ENCODE measurements at places on chromosomes 3 and 15.

GRCh38 chr15:34126522-34126921, 24.6 kb downstream of the PGBD4 start:
- DNase-seq: no peak

DNA sequence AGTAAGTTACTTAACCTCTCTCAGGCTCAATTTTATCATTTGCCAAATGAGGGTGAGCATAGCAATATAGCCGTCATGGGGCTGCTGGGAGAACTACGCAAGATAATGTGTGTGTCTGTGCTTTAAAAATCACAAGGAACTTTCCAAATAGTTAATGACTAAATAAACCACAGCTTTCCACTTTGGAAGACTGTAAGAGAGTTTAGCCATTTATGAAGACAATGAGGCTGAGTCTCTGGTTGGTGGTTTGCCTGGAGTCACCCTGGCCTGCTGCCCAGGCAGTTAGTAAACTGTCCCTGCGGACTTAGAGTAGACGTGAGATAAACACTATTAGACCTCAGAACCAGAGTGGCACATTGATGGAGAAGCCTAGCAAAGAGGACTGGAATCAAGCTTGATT, 357.7 kb downstream of the CLSTN2 start:
- no peak for DNase-seq

DNA sequence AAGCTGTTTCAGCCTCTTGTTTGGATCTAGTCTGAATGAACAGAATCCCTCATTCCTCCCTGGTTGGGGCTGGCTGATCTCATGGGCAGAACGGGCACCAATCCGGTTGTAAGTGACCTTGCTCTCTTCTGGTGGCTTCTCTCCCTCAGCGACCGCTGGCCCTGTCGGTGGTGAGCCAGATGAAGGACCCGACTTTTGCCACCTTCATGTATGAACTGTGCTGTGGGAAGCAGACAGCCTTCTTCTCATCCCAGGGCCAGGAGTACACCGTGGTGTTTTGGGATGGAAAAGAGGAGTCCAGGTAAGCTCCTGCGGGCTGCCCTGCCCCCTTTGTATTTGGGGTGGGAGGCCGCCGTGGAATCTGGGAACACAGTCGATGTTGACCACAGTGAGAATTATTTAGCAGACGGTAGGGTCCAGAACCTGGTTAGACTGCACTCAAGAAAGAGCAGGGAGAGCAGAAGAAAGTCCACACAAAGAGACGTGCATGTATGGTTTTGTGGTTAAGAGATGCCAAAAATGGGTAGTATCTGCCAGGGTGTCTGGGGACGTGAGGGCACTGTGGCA, 138.8 kb downstream of the LRRK1 start:
- DNase-seq: no peak

DNA sequence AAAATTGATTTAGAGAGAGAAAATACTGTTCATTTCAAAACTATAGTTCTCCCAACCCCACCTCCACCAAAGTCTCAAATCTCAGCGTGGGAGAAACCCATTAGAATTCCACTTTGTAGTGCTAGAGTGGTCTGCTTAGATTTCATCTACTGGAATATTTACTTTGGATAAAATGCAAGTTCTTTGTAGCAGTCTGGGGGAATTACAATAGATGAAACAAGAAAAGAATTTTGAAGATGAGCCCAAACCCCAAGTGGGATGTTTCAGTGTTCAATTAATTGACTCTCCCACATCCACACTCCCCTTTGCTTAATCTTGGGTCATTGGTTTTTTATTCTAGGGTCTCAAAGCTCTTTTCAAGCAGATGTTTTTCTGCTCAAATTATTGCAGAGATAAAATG, 97.8 kb downstream of the RPL22L1 start:
- DNase-seq: no peak

DNA sequence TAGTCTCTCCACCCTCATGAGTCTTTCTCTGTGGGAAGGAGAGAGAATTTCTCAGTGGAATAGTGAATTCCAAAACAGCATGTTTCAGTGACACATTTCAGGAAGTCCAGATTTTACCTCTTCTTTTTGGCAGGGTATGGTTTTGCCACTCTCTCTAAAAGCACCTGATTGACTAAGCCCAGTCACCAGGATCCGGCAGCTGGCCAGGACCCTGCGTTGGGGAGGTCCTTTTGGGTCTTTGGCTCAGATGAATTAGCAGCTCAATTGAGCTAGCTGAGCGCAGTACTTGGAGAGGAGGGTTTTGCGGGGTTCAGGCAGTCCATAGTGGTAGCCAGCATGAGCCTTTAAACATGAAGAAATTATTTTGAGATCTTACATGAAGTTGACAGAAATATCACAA, 548.2 kb downstream of the PDCD6IP start:
- no peak for DNase-seq

DNA sequence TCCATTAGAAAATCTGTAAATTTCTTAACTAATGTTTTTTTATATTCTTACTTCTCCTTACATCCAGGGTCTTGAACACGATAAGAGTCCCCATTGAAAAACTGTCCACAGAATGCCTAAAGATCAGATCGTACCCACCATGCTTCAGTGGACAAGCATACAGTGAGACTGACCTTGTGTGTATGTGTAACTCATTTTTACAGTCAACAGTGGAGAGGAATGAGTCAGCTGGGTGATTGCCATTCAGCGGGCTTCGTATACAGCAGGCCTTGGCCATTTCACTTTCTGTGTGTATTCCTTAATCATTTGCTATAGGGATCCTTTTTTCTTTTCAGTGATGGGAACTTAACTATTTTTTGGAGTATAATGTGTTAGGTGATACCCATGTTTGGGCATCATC, 10.6 kb downstream of the PARP14 start:
- no peak for DNase-seq

GRCh38 chr15:73397461-73397860, 28.7 kb upstream of the HCN4 start:
- DNase-seq: no peak

GRCh38 chr15:89817701-89818280, 3.1 kb upstream of the ANPEP start:
- DNase-seq: no peak

DNA sequence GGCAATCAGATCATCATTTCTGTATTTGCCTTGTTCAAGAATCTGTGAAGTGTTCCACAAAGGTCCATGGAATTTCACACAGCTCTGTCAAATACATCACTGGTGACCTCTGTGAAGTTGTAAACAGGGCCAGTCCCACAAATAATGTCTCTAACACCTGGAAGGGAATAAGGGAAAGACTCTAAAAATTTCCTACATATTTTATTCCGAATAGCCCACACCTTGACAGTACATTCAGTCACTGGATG, at the start of gene C3orf49:
C3orf49 (plus strand) TSS at position 149 of the 248 bp plus-strand sequence. CDS start 173 bp downstream, outside the sequence.
- DNase-seq: no peak

GRCh38 chr3:66603151-66603611, 102.4 kb upstream of the LRIG1 start:
- DNase-seq: no peak

GRCh38 chr15:58146749-58147148, 8.6 kb downstream of the AQP9 start:
- DNase-seq: no peak

- DNase-seq: no peak
Observed at GRCh38 chr3:103991461-103992115, 1375.1 kb upstream of the ALCAM start.

GRCh38 chr3:39978308-39978707, 168.9 kb downstream of the MYRIP start:
- no peak for DNase-seq

- DNase-seq: peak; percentile 27
Observed at GRCh38 chr15:70584838-70585706, 178.3 kb downstream of the UACA start.

- DNase-seq: no peak
Observed at GRCh38 chr15:47754312-47754711, 37.0 kb downstream of the SEMA6D start.

DNA sequence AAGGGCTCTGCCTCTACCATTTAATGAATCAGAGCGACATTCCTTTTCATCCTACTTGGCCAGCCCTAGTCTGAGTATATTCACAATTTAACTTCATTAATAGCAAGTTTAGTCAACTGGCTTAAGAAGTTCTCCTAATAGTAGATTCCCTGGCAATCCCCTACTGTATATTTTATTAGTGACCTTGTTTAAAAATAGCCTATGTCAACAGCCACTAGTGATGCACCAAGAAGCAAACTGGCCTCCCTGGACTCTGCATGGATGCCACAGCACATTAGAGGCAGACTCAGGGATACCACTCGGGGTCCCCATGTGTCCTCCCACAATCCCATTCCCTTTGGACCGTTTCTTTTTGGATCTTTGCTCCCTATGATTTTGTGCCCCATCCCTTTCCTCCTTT, 83.6 kb downstream of the THSD4 start:
- no peak for DNase-seq

- DNase-seq: no peak
Observed at GRCh38 chr3:136351905-136352304, 101.8 kb downstream of the PCCB start.

DNA sequence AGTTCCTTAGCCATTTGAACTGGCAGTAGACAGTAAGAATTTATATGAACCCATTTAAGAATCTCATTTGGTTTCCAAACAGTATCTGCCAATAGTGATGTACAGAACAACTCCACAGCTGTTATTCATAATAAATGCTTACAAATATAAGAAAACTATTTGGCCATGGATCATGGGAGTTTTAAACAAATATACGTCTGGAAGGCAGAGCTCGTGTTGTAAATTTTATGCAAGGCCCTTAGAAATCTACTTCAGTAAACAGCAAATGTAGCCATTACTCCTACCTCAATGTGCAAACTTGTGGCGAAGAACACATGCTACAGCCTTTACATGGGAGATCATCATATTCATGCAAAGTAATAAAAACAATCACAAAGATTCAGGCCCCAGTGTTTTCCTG, 65.3 kb upstream of the NANOGP8 start:
- DNase-seq: no peak

Data from activated naive CD8-positive, alpha-beta T cell treated with anti-CD3 and anti-CD28 coated beads, Interleukin-2, amount 50 U/mL, for 16 hours (primary cell).